NCI-H1417 (cell line): ENCODE measurements at places on chromosomes 1 and 21.

DNA sequence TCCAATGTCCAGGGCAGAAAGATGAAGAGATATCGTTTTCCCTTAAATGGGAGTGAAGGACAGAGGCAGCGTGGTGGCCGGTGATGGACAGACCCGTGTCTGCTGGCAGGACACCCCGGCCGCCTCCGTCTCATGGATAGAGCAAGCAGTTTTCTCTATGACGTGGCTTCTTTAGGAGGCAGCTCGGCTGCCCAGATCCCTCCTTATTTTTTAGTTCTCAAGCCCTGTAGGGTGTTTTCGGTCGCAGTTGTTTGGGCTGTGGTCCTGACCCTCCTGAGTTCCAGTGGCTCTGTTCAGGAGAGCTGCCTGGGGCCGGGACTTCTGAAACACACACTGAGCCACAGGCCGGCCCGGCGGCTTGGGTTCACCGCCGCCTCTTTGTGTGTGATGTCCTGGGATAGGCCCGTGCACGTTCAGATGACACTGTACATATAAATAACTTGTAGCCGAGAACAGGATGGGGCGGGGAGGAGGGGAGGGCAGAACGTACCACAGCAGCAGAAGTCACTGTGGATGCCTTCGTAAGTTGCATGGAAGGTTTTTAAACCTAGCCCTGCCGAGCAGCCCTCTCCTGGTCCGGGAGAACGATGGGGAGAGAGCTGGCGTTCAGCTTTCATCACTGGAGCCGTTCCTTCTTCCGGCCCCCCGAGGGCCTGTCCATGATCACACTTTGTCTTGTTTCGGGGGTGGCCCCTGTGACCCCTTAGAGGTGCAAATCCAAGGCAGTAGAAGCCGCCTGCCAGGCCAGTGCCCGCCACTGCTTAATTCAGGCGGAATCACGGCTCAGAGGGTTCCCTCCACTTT, 65.2 kb downstream of the SIK1 start:
- DNase-seq: no peak

DNA sequence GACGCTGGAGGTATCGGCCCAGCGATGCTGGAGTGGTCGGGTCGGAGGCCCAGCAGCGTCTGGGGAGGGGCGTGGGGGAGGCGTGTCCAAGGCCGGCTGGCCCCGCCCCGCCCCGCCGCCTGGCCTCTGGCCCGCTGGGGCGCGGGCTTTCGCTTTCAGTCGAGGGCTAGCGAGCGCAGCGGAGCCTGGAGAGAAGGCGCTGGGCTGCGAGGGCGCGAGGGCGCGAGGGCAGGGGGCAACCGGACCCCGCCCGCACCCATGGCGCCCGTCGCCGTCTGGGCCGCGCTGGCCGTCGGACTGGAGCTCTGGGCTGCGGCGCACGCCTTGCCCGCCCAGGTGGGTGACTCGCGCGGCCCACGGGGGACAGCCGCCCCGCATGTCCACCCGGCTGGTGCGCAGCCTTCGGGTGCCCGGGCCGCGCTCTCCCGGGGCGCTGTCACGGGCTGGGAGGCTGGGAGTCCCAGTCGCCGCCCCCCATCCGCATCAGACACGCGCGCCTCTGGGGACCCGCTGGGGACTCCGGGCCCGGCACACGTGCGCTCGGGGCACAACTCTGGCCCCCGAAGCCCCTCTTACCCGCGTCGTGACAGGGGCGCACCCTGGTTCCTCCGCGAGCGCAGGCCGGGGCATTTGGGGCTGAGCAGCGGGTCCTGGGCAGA, at the start of gene TNFRSF1B:
TSS of gene TNFRSF1B (plus strand) at position 158 of the 659 bp plus-strand sequence. CDS start at position 259, 101 bp downstream.
- DNase-seq: peak; percentile 38

- no peak for DNase-seq
Measured at GRCh38 chr21:38716942-38717341, 88.8 kb upstream of the ETS2 start.

- DNase-seq: peak; percentile 8
Measured at GRCh38 chr1:71753746-71754145, 528.6 kb downstream of the NEGR1 start.

GRCh38 chr1:244968881-244969280, 104.5 kb upstream of the HNRNPU start:
- DNase-seq: no peak

DNA sequence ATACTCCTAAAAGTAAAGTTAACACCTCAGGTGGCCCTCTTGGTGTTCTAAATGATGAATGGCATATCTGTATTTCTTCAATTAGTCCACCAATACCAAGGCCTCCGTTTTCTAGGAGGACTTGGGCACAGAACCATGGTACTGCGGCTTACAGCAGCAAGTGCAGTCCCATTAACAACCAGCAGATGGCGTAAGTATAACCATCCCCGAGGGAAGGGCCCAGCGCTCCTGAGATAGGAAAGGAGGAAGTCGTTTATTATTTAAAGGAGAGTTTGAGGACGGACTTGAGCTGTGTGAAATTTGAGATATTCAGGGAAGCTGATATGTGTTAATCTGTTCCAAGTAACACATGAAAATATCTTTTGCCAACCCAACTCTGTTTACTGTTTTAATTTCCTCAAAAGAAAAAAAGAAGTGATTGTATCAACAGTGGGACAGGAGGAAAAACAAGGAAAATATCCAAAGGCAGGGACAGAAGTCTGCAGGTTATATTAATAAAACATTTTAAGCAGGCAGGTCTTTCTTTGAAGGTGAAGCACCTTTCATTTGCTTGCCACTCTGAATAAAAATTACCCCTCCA, 37.7 kb upstream of the KCNJ15 start:
- peak; percentile 54 for DNase-seq

- no peak for DNase-seq
Measured at GRCh38 chr21:46180079-46180722, 4.1 kb downstream of the SPATC1L start.

GRCh38 chr1:200990114-200990513, 33.4 kb downstream of the KIF21B start:
- DNase-seq: no peak

DNA sequence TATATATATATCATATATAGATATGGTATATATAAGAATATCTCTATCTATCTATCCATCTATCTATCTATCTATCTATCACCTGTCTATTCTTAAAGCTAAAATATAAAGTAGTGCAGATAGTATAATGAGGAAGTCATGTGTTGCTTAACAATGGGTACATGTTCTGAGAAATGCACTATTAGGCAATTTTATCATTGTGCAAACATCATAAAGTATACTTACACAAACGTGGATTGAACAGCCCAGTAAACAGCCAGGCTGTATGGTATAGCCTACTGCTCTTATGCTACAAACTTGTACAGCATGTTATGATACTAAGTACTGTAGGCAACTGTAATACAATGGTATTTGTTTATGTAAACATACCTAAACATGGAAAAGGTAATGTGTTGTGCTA, 621.0 kb upstream of the NCAM2 start:
- no peak for DNase-seq

DNA sequence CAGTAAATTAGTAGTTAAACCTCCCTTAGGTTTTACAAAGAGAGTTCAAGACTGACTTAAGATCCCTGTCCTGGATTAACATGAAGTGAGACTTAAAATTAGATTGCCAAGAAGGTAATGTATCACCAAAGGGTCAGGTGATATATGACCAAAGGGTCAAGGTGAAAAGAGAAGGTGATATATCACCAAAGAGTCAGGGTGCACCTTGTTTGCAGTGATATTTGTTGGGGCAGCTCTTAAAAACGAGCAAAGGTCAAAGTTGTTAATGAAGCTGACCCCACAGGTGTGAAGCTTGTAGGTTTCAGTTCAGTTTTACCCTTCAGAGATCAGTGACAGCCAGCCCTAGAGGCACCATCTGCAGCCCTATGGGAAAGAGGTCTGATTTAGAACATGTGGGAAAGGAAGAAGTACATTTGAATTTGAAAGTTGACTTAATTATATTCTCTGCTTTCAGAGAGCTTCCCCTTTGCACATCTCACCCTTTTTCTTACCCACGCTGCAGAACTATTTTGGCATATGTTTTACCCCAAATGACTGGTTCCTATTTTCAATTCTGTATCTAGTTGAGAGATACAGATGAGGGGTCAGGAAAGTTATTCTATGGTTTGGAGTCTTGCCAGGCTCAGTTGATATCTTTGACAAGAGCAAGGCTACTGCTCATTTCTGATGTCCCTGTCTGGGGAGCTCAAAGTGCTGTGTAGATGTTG, 170.8 kb downstream of the S1PR1 start:
- no peak for DNase-seq

- no peak for DNase-seq
Measured at GRCh38 chr1:114215436-114215835, 61.8 kb upstream of the SYT6 start.

DNA sequence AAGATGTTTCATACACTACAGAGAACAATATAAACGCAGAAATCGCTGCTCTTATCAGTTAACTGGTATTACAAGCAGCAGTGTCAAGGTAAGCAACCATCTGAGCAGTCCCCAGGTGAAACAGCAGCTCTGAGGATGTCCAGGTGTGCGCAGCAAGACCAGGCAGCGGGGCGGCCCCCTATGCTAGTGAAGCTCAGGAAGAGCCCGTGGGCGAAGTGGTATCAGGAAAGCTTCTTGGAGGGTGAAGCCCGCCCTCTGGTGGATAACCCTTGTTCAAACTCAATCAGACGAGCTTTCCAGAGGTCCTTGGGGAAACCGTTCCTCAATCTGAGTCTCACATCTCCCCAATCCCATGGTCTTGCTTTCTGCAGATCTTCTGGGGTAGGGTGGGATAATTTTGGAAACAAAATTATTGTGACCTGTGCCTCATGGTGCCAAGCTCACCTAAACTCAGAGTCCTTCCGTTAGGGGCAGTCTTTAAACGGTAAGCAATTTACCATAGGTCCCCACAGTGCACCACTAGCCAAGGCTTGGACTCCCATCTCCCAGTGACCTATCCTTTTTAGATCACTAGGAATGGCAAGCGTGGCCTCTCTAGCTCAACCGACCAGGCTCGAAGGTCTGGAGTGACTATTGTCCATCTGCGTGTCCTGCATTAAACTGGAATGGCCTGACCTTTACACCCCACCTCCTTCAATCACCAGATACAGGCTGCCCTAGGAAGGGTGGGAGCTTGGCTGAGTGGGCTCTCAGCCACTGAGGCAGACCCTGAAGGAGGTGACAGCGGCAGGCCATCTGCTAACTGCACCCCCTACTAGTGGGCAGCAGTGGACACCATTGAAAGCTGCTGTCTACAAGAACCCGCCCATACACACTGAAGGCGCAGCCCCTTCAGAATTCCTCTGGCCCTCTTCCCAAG, 13.6 kb upstream of the FAM110D start:
- peak; percentile 95 for DNase-seq

GRCh38 chr21:38944903-38945302, 139.2 kb downstream of the ETS2 start:
- no peak for DNase-seq

GRCh38 chr21:43854773-43855633, 10.0 kb upstream of the AGPAT3 start:
- DNase-seq: no peak

DNA sequence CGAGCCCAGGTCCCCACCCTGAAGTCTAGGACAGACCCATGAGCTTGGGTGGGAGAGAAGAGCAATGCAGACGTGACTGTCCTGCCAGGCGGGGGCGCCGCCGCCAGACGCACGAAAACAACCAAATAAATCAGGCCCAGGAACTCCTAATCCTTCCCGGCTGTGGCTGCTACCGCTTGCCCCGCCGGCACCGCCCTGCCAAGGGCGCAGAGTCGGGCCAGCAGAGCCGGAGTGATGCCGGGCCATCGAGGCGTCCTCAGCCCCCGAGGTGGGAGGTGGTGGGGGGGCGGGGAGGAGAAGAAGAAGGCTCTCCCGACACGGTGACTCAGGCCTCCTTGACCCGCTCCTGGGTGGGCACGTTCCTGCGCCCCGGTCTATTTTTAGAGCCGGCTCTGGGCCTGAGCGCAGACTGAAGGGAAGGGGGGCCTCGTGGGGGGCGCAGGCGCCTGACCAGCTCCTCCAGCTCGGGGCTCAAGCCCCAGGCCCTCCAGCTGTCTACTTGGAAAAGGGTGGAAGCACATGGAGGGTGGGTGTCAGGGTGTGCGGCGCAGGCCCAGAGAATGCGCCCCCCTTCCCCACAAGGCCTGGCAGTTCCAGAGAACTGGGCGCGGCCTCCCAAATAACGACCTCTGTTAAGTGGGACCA, 10.7 kb upstream of the COL16A1 start:
- peak; percentile 52 for DNase-seq

- peak; percentile 52 for DNase-seq
Measured at GRCh38 chr1:157139052-157139715, 989 bp upstream of the ETV3 start.

- DNase-seq: no peak
Measured at GRCh38 chr1:93331412-93331811, 14.3 kb upstream of the DR1 start.

DNA sequence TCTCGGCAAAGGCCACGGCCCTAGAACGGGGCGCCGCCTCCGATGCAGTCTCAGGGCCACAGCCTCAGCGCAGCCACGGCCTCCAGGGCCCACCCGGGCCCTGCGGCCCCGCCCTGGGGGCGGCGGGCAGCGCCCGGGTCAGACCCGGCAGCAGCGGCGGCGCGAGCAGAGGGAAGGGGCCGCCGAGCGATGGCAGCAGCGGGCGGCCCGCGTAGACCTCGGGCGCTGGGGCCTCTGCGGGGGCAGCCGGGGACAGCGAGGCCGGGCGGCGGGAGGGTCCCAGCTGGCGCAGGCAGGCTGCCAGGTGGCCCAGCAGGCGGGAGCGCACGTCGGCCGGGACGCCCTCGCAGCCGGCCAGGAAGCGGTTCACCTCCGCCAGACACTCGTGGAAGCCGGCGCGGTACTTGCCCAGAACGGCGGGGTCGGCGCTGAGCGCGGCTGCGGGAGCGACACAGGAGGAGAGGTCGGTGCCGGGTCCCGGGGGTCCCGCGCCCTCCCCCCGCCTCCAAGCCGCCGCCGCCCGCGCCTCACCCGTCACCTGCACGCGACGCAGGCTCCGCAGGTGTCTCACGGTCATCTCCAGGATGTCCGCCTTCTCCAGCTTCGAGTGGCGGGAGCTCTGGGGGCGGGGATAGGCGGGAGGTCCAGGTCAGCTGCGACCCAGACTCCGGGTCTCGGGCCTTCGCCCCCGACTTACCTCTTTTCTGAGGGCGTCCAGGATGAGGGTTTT, 737 bp downstream of the HES4 start:
- DNase-seq: peak; percentile 60

GRCh38 chr1:3942416-3943122, 42.5 kb upstream of the C1orf174 start:
- DNase-seq: peak; percentile 94

DNA sequence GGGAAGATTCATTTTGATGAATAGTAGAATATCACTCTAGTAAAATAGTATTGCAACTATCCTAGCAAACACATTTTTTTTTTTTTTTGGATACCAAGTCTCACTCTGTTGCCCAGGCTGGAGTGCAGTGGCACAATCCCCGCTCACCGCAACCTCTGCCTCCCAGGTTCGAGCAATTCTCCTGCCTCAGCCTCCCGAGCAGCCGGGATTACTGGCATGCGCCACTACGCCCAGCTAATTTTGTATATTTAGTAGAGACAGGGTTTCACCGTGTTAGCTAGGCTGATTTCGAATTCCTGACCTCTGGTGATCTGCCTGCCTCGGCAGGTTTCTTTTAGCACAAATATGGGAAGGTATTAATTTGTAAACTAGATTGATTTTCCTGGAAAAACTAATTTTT, 33.8 kb downstream of the KCTD3 start:
- no peak for DNase-seq

GRCh38 chr1:9755441-9755995, 68.2 kb downstream of the CLSTN1 start:
- DNase-seq: no peak
